Activated B cell treated with CpG ODN at 0.5 μM for 24 hours (primary cell): ENCODE measurements at places on chromosomes 6 and 20. TPM values are rescaled to one million over a fixed set of nuclear protein-coding genes. Genes with fewer than 3 reads are reported as not detected.

GRCh38 chr6:16493112-16493511, 254.7 kb downstream of the GMPR start:
- no peak for DNase-seq

- DNase-seq: no peak
Measured at GRCh38 chr20:19867074-19867473, 109.0 kb downstream of the RIN2 start.

- no peak for DNase-seq
Measured at GRCh38 chr6:106547601-106548453, 81.5 kb downstream of the RTN4IP1 start.

DNA sequence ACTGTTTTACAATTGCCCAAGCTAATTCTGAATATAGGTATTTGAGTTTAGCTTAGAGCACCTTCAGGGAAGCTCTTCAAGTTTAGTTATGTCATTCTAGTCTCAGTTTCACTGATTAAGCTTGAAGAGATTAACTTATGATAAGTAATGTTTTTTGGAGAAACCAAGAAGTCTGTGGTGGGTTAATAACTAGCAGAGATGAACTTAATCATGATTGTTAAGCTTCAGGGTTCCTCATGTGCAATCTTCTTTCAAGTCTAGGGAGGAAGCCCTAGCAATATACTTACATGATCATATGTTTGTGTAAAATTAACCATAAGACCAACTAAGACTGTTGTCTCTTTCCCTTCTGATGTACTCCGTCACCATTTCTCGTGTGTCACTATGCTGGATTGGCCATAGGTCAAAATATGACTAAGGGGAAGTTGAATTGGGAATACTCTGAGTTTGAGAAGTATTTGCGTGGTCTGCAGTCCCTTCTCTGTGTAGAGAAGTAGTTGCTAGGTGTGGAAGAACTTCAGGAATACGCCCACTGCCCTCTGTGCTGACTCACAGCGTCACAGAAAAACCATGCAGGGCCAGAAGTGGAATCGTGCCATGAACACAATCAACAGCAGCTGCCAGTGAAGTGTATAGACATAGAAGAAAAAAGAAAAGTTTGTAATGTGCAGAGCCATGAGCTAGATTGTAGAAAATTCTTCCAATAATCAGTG, 88.3 kb downstream of the SH3BGRL2 start:
- DNase-seq: no peak

DNA sequence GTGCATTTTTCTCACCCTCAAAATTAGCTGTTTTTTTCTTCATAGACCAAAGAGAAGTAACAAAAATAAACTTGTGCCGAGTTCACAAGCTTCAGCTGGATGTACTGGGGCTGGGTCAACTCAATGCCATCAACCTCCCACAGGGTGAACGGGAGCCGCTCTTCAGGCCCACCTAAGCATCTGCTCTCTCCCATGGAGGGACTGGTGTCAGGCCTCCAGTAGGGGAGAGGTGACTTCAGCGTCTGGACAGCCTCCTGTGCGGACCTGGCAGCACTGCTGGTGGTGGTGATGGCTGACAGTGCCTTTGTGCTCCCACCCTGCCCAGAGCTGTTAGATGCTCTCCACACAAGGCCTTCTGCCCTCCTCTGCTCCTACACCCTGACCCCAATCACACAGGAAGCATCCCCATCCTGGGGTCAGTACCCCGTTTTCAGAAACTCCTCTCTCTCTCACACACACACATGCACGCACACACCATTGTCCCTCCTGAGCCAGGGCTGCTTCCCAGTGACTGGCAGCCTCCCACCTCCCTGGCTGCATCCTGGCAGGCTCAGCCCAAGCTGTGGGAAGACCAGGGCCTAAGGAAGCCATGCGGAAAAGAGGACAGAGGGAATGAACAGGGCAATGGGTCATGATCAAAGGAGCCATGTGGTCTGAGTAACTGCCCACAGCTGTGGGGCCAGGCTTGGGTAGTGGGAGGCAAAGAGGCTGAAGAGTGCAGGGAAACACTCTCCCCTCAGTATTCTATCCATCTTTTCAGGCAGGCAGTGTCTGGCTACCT, 17.7 kb downstream of the CST8 start:
- no peak for DNase-seq

DNA sequence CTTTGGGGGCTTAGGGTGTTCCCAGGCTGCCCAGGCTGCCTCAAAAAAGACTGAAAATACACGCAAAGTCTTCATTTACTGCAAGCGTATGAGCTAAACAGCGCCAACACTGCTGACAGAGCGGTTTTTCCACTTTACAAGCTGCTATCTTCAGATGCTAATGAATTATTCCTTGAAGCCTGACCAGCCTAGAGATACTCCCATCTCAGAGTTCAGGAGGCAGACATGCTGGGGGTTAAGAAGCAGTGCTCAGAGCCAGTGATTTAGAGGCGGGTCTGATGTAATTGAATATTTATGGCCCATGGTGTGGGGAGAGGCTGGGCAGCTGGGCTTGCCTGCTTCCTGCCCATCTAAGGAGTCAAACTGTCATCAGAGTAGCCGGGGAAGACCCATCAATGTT, 241.4 kb downstream of the SLC24A3 start:
- DNase-seq: no peak

Gene LSM14B
- 35.4 and 36.4 TPM in 2 replicates for total RNA-seq

Gene PTCRA
- not detected in 2 replicates for total RNA-seq

GRCh38 chr6:89044328-89045010, 36.1 kb upstream of the PNRC1 start:
- no peak for DNase-seq
